Amygdala (tissue), 56 donors: ENCODE measurements at places on chromosomes 3 and 15.

- no peak for DNase-seq
Measured at GRCh38 chr3:127011270-127011992, 28.5 kb downstream of the PLXNA1 start.

DNA sequence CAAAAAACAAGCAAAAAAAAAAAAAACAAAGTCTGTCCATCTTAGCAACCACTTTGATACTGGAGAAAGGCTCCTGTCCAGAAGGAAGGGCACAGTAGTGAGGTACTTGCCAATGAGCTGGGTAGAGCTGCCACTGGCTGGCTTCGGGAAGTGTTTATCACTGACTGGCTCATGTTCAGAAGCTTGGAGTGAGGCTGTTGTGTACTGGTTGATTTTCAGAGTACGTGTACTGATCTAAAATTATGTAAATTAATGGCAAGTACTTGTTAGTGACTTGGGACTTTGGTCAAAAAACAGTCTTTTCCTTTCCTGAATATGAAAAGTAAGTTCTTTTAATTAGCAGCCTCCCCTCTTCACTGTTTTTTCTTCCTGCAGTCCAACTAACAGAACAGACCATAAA lies 979 bp upstream of the ZNF621 start:
- DNase-seq = no peak

GRCh38 chr3:150218236-150218635 lies 189.9 kb upstream of the TSC22D2 start:
- DNase-seq = no peak

DNA sequence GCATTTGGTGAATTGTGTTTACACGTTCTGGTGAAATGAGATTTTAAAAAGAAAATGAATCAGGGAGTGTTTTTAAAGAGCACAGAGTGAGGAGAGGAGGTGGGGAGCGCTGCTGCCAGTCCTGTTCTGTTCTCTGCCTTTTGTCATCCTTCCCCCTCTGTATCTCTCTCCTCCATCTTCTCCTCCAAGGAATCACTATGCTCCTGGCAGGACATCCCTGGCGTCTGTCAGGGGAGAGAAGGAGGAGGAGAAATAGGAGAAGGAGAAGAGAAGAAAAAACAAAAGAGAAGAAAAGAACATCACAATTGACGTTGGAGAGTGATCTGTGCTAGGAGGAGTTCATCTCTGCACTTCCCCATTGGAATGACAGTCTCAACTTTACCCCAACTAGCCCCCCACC lies 627.6 kb upstream of the TBL1XR1 start:
- no peak for DNase-seq

- no peak for DNase-seq
Measured at GRCh38 chr3:158846803-158847451, 45.1 kb downstream of the MFSD1 start.

GRCh38 chr3:13077431-13078162 lies 4.4 kb upstream of the IQSEC1 start:
- peak; percentile 27 for DNase-seq

DNA sequence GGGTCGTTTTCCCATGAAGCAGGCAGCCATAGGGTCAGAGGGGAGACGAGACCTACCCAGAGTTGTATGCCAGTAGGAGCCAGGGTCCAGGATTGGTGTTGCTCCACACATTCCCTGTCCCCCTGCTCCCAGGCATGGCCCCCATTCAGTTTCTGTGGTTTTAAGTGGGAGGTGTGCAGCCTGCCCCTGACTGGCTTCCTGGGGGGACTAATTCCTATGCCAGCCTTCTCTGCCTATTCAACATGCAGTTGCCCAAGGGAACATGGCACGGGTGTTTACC lies 126.3 kb downstream of the EEFSEC start:
- no peak for DNase-seq

GRCh38 chr15:81285461-81285860 lies 38.5 kb downstream of the STARD5 start:
- DNase-seq = no peak

- no peak for DNase-seq
Measured at GRCh38 chr3:100257586-100257985, 3.2 kb upstream of the TBC1D23 start.

DNA sequence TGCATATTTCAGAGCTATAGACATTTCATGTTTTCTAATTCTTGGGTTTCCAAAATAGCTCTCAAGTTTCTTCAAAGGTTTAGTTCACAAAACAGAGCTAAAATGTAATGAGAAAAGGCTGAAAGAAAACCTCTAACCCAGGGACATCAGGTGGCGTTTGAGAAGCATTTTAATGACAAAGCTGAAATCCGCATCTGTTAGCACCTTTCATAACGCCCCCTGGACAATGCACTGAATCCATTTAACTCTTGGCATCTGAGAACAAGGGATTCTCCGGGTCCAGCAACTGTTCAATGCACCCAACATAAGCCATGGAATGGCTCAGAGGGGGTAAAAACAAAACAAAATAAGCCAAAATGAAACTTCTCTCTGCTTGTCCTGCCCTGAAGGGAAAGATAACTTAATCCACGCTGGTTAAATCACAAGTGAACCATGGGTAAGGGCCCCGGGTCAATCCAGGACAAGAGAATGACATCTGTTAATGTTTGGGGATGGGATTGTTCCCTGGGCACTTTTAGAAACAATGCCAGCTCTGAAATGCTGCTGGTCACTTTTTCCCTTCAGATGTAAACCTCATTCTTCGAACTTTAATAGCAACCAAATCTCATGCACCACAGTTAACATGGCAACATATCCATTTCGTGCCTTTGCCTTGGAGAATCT lies 466.2 kb upstream of the ADAMTS9 start:
- DNase-seq = no peak

GRCh38 chr3:32180141-32180784 lies 58.2 kb upstream of the CMTM8 start:
- no peak for DNase-seq

DNA sequence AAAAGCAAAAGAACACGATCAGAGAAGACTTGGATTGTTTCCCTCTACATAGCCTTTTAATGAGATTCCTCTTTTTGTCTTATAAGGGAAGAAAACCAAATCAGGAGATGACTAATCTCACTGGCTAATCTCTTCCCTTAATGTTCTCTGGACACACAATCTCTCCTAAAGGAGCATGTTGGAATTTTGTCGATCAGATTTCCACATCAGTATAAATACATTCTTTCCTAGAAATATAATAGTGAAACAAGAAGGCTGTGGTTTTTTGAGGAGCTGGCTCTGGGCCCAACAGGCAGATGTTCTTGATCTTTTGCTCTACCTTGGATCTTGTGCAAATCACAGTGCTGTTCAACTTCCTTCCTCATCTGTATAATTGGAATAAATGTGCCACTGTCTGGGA lies 94.0 kb downstream of the GTPBP8 start:
- DNase-seq = no peak

GRCh38 chr3:15110206-15110605 lies 11.3 kb upstream of the RBSN start:
- DNase-seq = no peak

- no peak for DNase-seq
Measured at GRCh38 chr3:25856902-25857518, 67.1 kb downstream of the OXSM start.

GRCh38 chr3:119808843-119809242 lies 26.9 kb downstream of the NR1I2 start:
- DNase-seq = no peak

GRCh38 chr3:16516695-16517481 lies 3.4 kb upstream of the RFTN1 start:
- no peak for DNase-seq

DNA sequence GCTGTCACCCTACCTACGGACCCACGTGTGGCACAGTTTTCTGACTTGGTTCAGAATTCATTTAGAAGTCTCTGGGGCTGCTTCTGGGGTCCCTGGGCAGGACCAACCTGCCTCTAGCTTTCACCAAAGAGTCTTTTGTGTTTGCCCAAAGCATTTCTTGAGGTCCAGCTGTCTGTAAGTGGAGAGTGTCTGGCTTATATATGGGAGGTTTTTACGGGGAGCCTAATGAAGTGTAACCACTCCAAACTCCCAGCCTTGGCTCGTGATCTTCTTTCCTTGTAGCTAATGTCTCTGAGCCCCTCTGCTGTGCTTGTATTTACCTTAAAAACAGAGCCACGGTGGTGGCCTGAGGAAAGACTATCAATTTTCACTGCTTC lies 109.0 kb upstream of the CTDSPL start:
- no peak for DNase-seq

DNA sequence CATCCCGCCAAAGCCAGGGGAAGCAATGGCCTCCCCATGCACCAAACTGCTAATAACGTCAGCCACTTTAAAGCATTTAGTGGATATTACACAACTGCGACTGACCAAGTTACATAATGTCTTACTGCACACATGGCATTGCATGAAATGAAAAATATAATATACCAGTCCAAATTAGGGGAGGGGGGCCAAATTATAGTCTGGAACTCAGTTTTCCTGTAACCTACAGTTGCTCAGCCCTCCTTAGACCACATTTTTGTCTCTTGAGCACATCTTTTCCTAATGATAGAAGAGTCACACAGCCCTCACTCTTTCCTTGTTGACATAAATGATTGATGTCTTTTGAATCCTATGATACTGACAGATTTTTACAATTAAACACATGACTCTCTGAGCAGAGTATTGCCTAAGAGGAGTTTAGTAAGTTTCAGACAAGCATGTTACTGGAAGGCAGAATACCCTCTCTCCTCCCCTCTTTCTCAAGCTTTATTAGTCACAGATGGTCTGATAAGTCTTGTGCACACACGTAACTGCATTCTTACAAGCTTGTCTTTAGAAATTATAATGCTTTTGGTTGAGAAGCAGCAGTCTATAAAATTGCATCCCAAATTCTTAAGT lies 1.1 kb upstream of the PLD1 start:
- DNase-seq = no peak

DNA sequence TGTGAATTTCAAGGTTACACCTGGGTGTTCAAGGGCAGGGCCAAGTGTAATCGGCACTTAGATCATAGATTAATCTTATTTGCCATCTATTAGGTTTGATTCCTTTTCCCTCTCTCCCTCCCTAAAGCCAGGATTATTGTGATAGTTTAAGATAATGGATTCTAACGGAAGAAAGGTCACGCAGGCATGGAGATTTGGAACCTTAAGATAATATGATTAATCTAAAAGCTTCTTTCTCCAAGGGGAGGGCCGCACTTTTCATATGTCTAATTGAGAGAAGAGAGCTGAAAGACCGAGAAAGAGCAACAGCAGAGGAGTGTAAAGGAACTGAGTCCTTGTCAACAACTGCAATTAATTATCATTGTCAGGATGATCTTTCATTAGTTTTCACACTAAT lies 858.8 kb upstream of the NR2F2 start:
- no peak for DNase-seq

DNA sequence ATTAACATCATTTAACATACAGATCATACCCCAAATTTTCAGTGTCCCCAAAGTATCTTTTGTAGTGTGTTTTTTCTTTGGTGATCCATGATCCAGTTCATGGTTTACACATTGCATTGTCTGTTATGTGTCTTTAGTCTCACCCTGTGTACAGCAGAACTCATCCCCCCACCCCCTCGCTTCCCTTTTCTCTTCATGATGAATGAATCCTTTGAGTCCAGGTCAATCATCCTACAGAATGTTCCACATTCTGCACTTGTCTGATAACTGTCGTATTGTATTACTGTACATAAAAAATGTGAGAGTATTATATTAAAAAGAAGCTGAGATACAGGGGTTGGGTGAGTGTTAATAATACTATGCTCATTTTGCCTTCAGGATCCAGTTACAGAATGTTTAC lies 14.6 kb upstream of the NIT2 start:
- no peak for DNase-seq

GRCh38 chr3:55624238-55624637 lies 137.1 kb upstream of the WNT5A start:
- DNase-seq = peak; percentile 9

GRCh38 chr15:28887339-28888174 lies 1.8 kb downstream of the APBA2 start:
- DNase-seq = no peak

- DNase-seq = no peak
Measured at GRCh38 chr3:191412759-191413158, 48.2 kb upstream of the PYDC2 start.

GRCh38 chr15:26525096-26525495 lies 247.8 kb downstream of the GABRB3 start:
- no peak for DNase-seq

GRCh38 chr15:98873441-98874218 lies 134.0 kb downstream of the PGPEP1L start:
- DNase-seq = no peak

GRCh38 chr3:15325228-15325627 lies 7.2 kb downstream of the SH3BP5 start:
- DNase-seq = no peak

- peak; percentile 31 for DNase-seq
Measured at GRCh38 chr15:86879250-86880229, 799.9 kb downstream of the AGBL1 start.

GRCh38 chr3:42556089-42556632 lies 25.6 kb downstream of the SEC22C start:
- DNase-seq = no peak

DNA sequence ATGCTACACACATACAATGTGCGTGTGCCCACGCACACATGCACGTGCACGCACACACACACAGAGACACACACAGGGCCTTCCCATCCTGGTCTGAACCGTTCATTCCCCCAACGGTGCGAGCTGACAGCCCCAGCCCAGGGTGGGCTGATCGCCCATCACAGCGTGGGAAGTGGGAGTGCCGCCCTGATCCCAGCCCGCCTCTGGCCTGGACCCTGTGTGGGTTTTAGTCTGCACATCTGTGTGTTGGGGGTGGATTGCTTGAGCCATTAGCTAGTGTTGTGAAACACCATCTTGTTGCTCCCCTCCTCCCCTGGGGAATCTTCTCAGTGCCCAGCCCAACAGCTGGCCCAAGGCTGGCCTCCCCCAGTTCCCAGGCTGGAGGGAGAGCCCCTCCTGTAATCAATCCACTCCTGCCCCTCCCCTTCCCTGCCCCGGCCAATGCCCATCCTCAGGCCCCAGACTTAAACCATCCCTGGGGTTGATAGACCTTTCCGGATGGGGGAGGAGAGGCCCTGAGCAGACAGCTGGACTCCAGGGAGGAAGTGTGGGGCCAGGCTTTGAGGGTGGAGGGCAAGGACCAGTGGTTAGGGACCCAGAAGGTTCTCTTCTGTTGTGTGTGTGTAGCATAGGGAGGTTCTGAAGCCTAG lies 8.3 kb downstream of the SEMA3G start:
- no peak for DNase-seq

DNA sequence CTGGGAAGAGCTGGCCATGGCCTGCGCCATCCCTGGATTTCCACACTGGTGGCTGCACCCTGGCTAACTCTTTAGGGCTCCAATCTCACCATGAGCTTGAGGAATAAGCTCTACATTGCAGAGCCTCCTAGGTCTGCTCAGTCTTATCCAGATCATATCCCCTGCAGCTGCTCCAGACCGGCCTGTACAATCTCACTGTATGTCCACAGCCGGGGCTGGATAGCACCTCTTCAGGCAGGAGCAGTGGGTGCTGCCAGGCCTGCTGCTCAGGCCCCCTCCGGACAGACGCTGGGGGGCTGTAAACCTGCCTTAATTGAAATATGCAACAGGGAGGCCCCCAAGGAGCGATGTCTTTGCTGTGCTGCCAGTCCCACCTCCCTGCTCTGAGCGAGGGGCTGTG lies 15.6 kb downstream of the INSYN1 start:
- no peak for DNase-seq

DNA sequence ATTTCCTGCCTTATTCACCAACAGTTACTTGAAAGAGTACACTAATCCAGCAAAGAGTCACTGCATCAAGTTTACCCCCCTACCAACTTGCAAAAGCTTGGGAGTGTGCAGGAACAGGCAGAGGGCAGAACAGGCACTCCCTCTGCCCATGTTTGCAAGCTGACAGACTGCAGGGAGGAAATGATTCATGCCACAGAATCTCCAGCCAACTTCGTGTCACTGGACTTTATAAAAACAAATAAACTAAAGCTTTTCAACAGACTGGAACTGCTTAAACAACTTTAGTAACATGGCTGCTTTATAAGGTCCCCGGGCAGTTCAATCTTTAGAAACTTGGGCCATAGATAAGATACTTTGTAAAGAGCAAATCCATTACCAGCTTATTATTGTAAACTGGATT lies 129.5 kb downstream of the THRB start:
- DNase-seq = no peak
